ENCODE measurements at places on chromosomes 12 and 14. TPM values are rescaled to one million over a fixed set of nuclear protein-coding genes. Genes with fewer than 3 reads are reported as not detected.

RAD9B gene
- 0.22 TPM for total RNA-seq

SLC8A3 gene
- total RNA-seq: not detected

PLEK2 gene
- total RNA-seq: 21.8 TPM

PLBD1 gene
- 5.9 TPM for total RNA-seq

KRT81 gene
- 4,151 TPM for total RNA-seq

SLC38A4 gene
- 0.08 TPM for total RNA-seq

SIX6 gene
- total RNA-seq: not detected

FOXG1 gene
- total RNA-seq: 0.15 TPM

PTPRR gene
- total RNA-seq: 0.20 TPM

AQP5 gene
- total RNA-seq: not detected

TMEM63C gene
- total RNA-seq: 3.6 TPM

PTCSC3 gene
- not detected for total RNA-seq

CLEC7A gene
- total RNA-seq: not detected

LAG3 gene
- total RNA-seq: 1.4 TPM

KIF26A gene
- total RNA-seq: 3.0 TPM

OR11H12 gene
- total RNA-seq: not detected

GPR162 gene
- total RNA-seq: 0.48 TPM

MYH6 gene
- 0.08 TPM for total RNA-seq

VDR gene
- 2.1 TPM for total RNA-seq

PPP1R1A gene
- not detected for total RNA-seq

PLEKHD1 gene
- total RNA-seq: 0.03 TPM

CSRP2 gene
- total RNA-seq: 20.7 TPM

TCL1A gene
- total RNA-seq: not detected

CHMP4A gene
- 98.1 TPM for total RNA-seq

C14orf132 gene
- total RNA-seq: 6.8 TPM

TROAP gene
- 100 TPM for total RNA-seq

LHX5 gene
- not detected for total RNA-seq

FAM222A gene
- total RNA-seq: 3.4 TPM

MLH3 gene
- total RNA-seq: 18.4 TPM

KRT2 gene
- not detected for total RNA-seq

ACOT6 gene
- total RNA-seq: not detected

SYNDIG1L gene
- total RNA-seq: not detected

NPFF gene
- total RNA-seq: not detected

TPH2 gene
- total RNA-seq: not detected

RNU4-1 gene
- total RNA-seq: not detected

LIMA1 gene
- 5.2 TPM for total RNA-seq

ADAM20 gene
- total RNA-seq: not detected

AMDHD1 gene
- total RNA-seq: 2.4 TPM

CELA1 gene
- not detected for total RNA-seq

CLEC12A gene
- total RNA-seq: not detected

STAT6 gene
- total RNA-seq: 52.1 TPM

E2F7 gene
- total RNA-seq: 6.0 TPM

PROX2 gene
- not detected for total RNA-seq

TAS2R8 gene
- total RNA-seq: not detected

FAIM2 gene
- not detected for total RNA-seq

UBR7 gene
- 25.5 TPM for total RNA-seq

PRIMA1 gene
- 0.44 TPM for total RNA-seq

WIF1 gene
- not detected for total RNA-seq

ANKS1B gene
- total RNA-seq: 0.35 TPM

SLC4A8 gene
- 1.7 TPM for total RNA-seq

SLC25A29 gene
- total RNA-seq: 9.8 TPM

KCNK10 gene
- not detected for total RNA-seq

NAV3 gene
- 11.2 TPM for total RNA-seq

LRIG3 gene
- 5.1 TPM for total RNA-seq

CYP27B1 gene
- 2.2 TPM for total RNA-seq

EIF2B2 gene
- total RNA-seq: 79.1 TPM

MMP17 gene
- 10.0 TPM for total RNA-seq

ZC2HC1C gene
- total RNA-seq: 4.1 TPM

RERGL gene
- not detected for total RNA-seq

All from A549 treated with Mapracorat at 1 μM for 4 hours (cell line).